ENCODE measurements at places on chromosomes 2 and 18. TPM values are rescaled to one million over a fixed set of nuclear protein-coding genes. Genes with fewer than 3 reads are reported as not detected.

DNA sequence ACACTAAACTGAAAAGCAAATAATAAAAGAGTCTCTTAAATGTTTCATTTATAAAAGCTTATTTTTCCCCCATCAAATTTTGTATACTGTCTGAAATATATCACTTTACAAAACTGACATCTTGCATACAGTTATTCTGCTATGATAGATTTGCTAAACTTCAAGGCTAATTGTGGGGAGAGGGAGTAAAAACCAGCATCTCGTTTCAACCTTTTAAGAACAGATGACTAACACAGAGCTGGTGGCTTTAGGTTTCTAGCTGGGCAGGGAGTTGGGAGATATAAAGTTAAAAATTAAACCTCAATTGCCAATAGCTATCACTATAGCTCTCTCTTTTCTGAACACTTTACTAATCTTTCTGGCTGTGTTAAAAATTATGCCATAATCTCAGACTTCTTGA is 23.5 kb downstream of the C1D start:
- DNase-seq = no peak

- DNase-seq = peak; percentile 21
Measured at GRCh38 chr18:24536326-24536725, 75.9 kb downstream of the HRH4 start.

- DNase-seq = no peak
Measured at GRCh38 chr18:54335638-54336173, 22.0 kb downstream of the STARD6 start.

DNA sequence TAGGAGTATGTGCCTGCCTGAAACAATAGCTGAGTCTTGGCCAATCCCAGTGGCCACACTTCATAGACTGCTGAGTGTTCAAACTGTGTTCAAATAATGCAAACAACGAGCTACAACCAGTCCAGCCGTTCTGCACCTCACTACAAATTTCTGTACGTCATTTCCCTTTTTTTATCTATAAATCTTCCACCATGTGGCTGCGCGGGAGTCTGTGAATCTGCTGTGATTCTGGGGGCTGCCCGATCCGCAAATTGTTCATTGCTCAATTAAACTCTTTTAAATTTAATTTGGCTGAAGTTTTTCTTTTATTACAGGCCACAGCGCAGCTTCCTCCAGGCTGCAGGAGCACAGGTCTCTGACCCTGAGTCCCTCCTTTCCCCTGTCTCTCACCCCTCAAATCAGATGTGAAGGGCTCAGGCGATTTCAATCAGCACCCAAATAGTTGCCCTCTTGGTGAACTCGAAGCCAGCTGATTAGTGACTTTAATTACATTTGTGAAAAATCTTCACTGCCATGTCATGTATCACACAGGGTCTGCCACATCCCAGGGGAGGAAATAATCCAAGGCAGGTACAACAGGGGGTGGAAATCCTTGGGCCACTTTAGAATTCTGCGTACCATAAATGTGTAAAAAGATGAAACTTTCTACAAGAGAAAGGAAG is 145.6 kb downstream of the NDUFA10 start:
- peak; percentile 70 for DNase-seq

KLHL30 gene
- 8.0 TPM for total RNA-seq

CIDEA gene
- total RNA-seq = not detected

GRCh38 chr2:28185891-28186290 is 206.8 kb upstream of the FOSL2 start:
- no peak for DNase-seq

GRCh38 chr2:239272626-239273025 is 128.2 kb downstream of the HDAC4 start:
- DNase-seq = no peak

DNA sequence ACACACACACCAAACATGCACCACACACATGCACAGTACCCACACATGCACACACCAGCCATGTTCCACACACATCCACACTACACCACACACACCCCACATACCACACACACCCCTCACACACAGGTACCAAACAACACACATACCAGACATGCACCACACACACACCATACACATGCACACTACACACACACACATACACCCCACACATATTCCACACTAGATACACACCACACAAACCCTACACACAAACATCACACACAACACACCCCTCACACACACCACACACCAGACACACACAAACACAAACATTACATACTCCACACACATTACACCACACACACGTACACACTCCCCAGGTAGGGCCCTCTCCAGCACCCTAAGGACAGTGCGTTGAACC is 51.2 kb downstream of the TRABD2A start:
- no peak for DNase-seq

- peak; percentile 81 for DNase-seq
Measured at GRCh38 chr2:119491776-119492525, 32.3 kb downstream of the SCTR start.

GRCh38 chr18:46062781-46063180 is 9.3 kb downstream of the PSTPIP2 start:
- no peak for DNase-seq

DNA sequence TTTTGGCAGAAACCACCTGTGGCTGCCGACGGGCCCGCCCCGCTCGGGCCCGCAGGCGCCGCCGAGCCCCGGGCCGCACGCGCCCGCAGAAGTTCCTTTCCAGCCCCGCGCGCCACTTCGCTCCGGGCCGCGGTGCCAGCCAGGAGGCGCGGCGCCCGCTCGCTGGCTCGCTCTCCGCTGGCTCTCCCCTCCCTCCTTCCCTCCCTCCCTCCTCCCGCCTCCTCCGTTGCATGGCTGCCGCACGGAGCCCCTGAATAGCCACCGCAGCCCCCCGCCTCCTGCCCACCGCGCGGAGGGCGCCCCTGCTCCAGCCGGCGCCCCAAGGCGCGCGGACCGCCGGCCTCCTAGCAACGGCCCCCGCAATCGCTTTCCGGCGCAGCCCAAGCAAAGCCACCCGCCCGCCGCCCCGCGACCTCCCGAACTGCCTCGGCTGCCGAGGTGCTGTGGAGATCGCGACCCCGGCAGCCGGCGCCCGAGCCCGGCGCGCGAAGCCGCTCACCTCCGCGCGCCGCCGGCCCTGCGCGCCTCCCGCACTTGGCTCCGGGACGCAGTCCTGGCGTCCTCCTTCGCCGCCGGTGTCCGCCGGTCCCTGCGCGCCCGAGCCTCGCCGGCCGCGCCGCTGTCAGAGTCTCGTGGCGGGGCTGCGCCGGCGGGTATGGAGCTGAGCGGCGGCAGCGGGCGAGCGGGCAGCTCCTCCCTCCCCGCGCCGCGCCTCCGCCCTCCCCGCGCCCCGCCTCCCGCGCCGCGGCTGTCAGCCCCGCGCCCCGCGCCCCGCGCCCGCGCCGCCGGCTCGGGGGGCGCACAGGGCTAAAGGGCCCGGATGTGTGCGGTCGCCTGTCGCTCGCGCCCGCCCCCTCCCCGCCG is at the start of gene ZBTB7C:
TSS of gene ZBTB7C (minus strand) at position 657 of the 864 bp plus-strand sequence.
- DNase-seq = no peak

GRCh38 chr2:96985181-96985945 is 1.0 kb downstream of the FAM178B start:
- DNase-seq = no peak

DNA sequence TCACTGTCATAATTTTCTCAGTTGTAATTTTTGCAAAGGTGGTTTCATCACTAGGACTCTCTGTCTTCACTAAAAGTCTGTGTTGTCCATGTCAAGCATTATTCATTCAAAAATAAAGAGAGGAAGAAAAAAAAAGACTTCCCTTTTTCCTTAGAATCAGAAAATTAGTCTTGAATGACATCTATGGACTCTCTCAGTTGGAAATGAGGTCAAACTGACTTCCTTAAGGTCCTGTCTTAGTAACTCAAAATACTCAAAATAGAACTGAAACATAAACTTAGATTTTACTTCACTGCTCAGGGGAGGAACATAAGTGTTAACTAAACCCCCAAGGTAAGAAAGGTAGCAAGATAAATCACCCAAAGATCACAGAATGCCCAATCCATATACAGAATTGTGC is 2.2 kb upstream of the ZNF407 start:
- no peak for DNase-seq

PRSS56 gene
- not detected for total RNA-seq

ATOH8 gene
- total RNA-seq = 45.2 TPM

DNA sequence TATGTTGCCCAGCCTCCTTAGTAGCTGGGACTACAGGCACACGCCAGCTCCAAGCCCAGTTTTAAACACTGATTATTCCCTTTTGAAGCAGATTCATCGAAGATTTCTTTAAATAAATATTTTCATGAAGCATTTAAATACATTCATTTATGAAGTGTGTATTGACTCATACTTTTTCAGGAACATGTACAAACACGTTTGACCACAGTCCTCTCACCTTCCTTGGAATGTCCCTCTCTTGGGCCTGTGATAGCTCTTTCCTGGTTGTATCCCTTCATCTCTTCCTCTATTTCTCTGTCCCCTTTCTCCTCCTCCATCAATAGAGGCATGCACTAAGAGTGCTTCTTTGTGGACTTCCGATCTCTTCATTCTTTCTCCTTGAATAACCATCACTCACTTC is 2.5 kb downstream of the PSTPIP2 start:
- DNase-seq = no peak

PREB gene
- total RNA-seq = 64.7 TPM

- no peak for DNase-seq
Measured at GRCh38 chr2:46294176-46294836, 2.9 kb upstream of the EPAS1 start.

GRCh38 chr2:197237291-197238042 is 73.1 kb downstream of the ANKRD44 start:
- no peak for DNase-seq

DNA sequence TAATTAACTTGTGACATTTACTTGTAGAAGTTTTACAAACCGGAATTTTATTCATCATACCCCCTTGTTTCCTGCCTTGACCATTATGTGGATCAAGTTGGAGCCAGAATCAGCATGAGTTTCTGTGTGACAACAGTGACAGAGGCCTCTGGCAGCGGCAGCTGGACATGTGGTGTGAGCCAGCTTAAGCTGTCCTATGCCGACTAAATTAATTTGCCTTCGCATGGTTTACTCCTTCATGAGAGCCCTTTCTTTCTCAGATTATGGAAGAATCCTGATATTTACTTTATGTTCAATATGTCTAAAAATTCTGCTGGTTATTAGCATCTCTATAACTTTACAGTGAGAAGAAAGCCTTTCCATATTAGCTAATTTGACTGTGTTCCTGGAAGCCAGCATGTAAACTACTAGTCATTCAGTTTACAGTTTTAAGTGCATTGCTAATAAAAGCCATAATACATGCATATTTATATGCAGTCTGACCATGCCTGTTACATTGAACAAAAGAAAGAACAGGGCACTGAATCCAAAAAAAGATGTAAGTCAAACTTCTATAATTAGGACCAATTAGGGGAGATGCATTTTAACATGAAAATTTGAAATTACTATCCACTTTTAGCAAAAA is 495.8 kb upstream of the ACVR2A start:
- no peak for DNase-seq

DNA sequence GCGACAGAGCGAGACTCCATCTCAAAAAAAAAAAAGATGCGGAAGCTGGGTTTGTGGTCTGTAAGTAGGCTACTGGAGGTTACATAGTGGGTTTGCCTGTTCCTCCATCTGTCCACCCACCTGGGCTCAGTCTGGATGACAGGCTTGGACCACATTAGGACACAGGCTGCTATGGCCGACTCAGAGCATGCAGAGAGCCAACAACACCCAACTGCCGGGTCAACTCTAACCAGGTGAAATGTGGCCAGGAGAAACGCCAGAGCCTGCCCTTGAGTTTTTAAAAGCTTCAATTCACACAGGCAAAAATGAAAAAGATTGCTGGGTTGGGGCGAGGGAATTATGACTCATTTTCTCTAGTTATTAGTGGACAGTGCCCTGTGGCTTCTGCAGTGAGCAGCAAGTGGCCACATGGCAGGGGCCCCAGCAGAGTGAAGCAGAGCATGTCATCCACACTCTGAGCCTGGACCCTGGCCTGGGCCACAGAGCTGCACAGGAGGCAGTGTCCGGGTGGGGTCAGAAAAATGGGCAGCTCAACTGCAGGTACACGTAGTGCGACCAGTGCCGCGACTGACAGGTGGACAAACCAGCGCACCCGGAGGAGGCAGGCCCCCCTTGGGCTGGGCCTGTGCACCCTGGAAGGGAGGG is 67.4 kb downstream of the BIN1 start:
- DNase-seq = no peak

- DNase-seq = no peak
Measured at GRCh38 chr2:169109502-169110409, 40.4 kb downstream of the DHRS9 start.

IFIH1 gene
- total RNA-seq = 12.9 TPM

CYP27A1 gene
- total RNA-seq = 24.8 TPM

DNA sequence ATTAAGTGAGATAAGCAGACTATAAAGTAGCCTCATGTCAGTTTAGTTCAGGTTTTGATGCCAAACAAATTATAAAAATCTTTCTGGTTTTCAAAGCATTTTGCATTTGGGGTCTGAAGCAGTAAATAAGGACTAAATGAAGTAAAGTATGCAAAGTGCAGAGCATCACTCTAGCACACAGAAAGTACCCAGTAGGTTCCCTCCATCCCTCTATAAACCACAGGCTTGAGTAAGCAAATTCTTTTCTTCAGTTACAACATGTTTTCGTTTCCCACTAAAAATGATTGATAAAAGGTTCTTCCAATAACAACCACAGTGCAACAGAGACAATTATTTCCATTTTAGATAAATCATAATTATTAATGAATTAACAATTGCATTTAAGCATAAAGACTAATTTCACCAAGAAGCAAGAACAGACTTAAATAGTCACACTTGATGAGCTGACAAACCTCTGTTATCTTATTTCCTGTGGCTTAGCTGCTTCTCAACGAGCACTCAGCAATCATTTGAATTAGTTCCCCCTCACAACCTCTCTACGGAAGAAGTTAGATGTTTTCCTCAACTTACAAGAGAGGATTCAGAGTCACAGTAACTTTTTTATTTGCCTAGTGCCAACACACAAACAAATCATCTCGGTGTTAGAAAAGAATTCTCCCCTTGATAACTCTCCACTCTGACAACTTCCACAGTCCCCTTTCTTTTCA is 249.8 kb downstream of the NBAS start:
- DNase-seq = no peak

DNA sequence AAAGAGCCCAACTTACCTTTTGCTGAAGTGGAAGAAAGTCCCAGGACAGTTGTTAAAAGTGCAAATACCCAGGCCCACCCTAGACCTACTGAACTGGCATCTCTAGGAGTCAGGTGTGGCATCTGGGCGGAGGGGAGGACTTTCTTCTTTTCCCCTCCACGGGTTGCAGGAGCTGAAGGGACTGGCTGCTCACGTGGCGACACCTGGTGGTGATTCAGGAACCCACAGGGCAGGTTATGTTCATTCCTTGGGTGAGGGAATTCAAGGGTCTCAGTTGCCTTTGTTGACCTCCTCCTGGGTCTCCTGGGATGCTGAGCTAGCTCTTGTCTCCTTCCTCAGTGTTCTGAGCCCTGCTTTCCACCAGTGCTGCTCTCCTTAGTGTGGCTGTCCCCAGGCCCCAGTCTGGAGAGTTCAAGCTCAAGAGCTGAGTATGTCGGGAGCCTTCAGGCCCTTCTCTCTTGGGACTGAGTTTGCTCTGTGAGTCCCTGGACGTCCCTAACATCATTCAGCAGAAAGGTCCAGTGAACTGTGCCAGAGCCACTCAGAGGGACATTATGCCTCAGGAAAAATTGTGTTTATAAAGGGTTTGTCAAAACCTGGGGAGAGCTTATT is 56.9 kb downstream of the DYSF start:
- DNase-seq = no peak
